Right ventricle myocardium superior (tissue), 1 donor: ENCODE measurements at places on chromosomes 6 and 20.

GRCh38 chr6:31836474-31837368 lies 9.2 kb downstream of the HSPA1B start:
- no peak for DNase-seq

DNA sequence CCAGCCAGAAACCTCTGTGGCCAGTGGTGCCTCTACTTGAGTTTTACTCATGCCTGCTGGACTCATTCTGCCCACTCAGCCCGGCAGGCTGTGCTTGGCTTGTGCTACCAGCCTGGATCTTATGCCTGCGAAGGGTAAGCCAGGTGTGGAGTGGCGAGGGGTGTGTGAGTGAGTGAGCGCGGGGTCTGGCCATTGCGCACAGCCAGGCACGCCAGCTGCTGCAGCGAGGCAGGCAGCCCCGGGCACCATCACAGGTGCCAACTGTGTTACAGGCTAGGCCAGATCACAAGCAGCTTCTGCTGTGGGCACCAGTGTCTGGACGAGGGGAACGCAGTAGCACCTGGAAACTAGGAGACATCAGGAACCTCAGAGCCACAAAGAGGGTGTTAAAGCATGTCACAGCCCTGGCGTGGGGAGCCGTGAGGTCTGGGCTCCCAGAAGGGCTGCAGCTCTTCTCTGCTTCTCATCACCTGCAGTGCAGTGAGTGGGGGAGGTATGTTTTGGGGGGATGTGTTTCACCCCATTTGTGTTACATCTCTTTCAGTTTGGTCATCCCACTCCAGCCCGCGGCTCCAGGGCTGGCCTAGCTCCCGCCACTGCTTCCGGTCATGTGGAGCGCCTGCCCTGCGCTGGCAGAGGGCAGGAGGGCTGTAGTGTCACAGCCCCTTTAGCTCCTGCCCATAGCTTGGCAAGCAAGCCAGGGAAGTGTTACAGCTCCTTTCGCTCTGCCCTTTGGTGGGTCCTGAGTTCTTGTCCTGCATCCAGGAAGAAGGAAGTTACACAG lies 379.7 kb upstream of the IMPG1 start:
- DNase-seq = no peak

GRCh38 chr6:168956141-168956838 lies 297.4 kb downstream of the THBS2 start:
- no peak for DNase-seq

DNA sequence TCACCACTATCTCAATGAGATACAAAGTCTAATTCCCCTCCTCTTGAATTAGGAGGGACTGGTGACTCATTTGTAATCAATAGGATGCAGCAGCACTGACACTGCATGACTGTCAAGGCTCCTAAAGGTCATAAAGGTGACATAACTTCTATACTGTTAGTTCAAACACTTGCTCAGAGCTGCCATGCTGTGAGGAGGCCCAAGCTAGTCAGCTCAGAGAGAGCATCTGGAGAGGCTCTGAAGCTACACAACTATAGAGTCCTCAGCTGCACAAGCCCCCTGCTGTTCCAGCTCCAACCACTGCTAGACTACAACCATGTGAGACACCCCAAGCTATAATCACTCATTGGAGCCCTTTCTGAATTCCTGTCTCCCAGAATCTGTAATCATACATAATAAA lies 17.0 kb upstream of the HEY2 start:
- DNase-seq = no peak

DNA sequence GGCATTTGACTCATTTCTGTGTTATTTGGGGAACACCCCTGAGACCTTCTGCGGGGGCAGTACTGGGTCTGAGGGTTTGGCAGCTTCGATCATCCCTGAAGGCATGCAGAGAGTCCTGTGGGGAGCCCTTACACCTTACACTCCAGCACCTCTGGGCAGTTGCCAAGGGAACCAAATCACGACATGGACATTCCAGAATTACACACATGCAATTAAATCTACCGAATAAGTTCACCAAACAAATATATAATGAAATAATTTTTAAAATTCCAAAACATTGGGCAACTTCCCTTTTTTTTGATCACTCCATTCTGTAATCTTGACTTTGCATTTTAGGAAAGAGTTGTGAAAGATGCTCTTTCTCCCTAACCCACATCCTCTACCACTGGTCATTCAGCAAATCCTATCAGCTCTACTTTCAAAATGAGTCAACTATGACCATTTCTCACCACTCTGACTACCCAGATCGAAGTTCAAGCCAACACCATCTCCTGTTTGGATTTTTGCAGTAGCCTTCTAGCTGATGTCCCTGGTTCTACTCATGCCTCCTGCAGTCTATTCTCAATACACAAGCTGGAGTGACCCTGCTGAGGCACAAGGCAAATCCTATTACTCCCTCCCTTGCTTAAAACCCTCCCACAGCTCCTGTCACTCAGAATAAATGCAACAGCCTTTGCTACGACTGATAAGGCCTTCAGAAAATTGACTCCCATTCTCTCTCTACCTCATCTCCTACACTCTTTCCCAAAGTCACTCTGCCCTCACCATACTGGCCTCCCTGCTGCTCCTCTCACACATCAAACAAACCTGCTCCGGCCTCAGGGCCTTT lies 533.3 kb downstream of the HACE1 start:
- no peak for DNase-seq
